Esophagus muscularis mucosa (tissue), 4 donors: ENCODE measurements at places on chromosomes 2 and 18. TPM values are rescaled to one million over a fixed set of nuclear protein-coding genes. Genes with fewer than 3 reads are reported as not detected.

GRCh38 chr2:239836021-239836765 lies 188.9 kb downstream of the NDUFA10 start:
- H3K4me1 ChIP-seq, result peaks cover 8% of the 10 kb centered on the region
- DNase-seq, result no peak
- H3K27ac ChIP-seq, result no peak overlapping the region
- H3K36me3 ChIP-seq, result no peaks in the 10 kb centered on the region
- H3K27me3 ChIP-seq, result no peaks in the 10 kb centered on the region

The SLC40A1 gene
- 80.9 TPM for total RNA-seq

The CAD gene
- total RNA-seq, result 16.2 TPM

- H3K4me1 ChIP-seq, result peaks cover 11% of the 10 kb centered on the region
- H3K36me3 ChIP-seq, result no peaks in the 10 kb centered on the region
- H3K27me3 ChIP-seq, result no peaks in the 10 kb centered on the region
- no peak overlapping the region for H3K27ac ChIP-seq
- no peak for DNase-seq
- H3K4me3 ChIP-seq, result no peak overlapping the region
These were observed 4.9 kb downstream of the QPCT start for GRCh38 chr2:37349231-37349860.

DNA sequence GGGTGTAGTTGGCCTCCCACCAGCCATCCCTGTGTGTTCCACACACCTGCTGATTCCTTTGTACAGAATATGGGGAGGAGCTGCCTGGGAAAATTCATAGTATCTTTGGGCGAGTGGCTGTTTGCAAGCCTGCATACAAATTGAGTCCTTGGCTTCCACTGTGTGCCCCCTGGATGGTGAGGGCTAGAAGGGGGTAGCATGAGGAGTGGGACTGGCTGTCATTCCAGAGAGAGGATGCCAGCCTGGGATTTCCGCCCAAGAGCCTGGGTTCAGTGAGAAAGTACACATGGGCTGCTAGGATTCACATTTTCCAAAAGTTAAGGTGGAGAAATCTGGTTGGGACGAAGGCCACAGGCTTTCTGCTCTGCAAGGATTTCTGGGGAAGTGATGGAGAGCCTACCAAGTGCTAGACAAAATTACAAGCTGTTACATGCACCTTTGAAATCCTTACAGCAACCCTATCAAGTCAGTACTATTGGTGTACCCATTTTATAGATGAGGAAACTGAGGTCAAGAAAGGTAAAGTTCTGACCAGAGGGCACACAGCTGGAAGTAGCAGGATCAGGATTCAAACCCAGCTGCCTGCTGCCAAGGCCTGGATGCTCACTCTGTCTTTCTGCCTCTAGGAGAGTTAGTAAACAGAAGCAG lies 606 bp upstream of the TOGARAM2 start:
- H3K36me3 ChIP-seq, result no peaks in the 10 kb centered on the region
- peak overlapping the region; percentile 88 for H3K27ac ChIP-seq
- DNase-seq, result no peak
- peaks cover 59% of the 10 kb centered on the region for H3K4me1 ChIP-seq

The OTOS gene
- not detected for total RNA-seq

DNA sequence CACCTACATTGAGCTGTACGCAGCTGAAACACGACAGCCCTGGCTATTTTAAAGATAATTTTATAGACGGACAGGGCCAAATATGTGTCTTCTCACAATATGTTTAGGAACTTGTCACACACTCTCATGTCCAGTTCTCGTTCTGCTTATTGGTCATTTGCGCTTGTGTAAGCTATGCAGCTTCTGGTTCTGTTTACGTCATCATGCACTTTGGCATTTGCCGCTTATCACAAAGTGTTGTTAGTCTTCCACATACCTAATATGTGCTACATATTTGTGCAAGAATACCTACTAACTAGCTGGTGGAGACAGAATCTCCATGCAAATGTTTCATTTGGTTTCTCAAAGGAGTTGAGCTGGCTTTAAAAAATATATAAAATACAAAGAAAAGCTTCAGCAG lies 7.5 kb upstream of the ZNF516 start:
- H3K4me1 ChIP-seq, result no peaks in the 10 kb centered on the region
- no peak overlapping the region for H3K4me3 ChIP-seq
- no peak for DNase-seq
- H3K27ac ChIP-seq, result no peak overlapping the region

- no peaks in the 10 kb centered on the region for H3K36me3 ChIP-seq
- peaks cover 15% of the 10 kb centered on the region for H3K4me1 ChIP-seq
- no peak overlapping the region for H3K4me3 ChIP-seq
- H3K27ac ChIP-seq, result no peak overlapping the region
- DNase-seq, result no peak
- H3K27me3 ChIP-seq, result no peaks in the 10 kb centered on the region
These were observed 179.2 kb downstream of the ACKR3 start for GRCh38 chr2:236748801-236749200.
